ENCODE measurements at places on chromosomes 1 and 21.

DNA sequence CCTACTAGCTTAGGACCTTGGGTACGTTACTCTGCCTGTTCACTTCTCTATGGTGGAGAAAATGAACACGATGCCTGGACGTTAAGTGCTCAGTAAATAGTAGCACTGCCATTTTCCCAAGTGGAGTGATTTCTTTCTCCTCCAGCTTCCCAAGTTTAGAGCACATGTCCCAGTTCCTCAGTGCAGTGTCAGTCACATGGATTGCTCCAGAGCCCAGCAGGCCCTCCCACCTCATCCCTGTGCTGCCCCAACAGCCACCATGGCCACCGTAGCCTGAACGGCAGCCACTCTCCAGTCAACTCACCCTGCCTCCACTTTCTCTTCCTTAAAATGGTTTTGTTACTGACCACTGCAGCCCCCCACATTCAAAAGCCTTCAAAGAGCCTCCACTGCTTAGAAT, 8.5 kb downstream of the STMN1 start:
- DNase-seq, result no peak

DNA sequence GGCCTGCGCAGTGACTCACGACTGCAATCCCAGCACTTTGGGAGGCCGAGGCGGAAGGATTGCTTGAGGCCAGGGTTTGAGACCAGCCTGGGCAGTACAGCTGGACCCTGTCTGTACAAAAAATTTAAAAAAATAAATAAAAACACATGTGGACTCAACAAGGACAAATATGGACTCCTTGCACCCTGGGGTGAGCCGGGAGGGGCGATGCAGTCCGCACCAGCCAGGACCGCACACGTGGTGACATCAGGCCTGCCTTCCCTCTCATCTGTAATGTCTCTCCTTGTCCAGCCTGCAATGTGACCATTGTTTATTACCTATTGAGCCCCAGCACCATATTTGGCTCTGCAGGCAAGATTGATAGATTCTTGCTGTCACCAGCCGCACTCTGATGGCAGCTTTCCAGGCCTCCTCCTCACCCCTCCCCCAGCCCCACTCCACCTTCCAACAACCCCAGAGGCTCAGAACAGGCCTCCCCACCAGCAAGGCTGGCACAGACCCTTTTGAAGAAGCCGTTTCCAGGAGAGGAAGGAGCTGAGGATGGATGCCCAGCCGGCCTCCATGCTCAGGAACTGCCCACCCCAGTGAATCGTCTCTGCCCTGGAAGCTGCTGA, 55.2 kb downstream of the IRF2BP2 start:
- DNase-seq, result no peak

DNA sequence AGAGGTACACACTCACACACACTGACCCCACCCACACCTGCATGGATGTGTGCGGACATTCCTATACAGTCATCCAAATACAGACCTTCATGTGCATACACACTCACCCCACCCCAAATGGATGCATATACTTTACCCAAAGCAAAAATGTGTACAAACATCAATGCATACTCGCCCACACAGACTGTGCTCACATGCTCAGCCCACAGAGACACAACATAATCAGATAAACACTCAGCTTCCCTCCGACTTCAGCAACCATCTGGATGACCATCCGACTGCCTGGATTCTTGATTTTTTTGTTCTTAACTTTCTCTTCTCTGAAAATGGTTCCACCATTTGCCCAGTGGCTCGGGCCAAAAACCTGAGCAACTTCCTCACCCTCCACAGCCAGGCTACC, 24.4 kb upstream of the GJB5 start:
- no peak for DNase-seq

DNA sequence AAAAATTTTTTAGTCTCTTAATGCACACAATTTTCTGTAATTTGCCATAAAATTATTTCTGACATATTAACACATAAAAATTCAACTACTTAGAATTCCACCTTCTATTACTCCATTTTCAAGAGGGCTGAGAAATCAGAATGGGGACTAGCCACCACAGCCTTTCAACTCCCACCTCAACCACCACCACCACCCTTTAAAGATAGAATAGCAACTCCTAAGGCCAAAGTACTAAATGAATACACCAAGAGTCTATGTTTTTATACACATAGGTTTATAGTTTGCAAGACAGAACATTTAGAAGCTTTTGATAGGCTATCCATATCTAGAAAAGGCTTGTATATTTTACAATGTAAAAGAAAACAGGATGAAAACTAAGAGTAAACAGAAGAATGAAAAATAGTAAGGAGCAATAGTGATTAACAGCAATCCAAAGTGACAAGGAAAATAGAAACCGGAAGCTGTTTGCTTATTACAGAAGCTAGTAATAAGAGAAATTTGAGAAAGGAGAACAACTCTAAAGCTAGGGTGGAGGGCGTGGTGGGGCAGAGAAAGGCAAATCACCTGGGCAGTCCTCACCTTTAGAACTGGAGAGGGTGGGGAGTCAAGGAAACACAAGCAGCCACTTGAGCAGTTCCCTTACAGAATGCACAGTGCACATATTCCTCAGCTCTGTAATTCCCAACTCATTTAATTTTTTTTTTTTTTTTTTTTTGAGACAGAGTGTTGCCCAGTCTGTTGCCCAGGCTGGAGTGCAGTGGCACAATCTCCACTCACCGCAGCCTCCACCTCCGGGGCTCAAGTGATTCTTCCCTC, 27.7 kb downstream of the EPS15 start:
- DNase-seq, result no peak

Data from activated CD8-positive, alpha-beta memory T cell treated with anti-CD3 and anti-CD28 coated beads for 1 hour (primary cell).